ENCODE measurements at places on chromosomes 7 and 10.

DNA sequence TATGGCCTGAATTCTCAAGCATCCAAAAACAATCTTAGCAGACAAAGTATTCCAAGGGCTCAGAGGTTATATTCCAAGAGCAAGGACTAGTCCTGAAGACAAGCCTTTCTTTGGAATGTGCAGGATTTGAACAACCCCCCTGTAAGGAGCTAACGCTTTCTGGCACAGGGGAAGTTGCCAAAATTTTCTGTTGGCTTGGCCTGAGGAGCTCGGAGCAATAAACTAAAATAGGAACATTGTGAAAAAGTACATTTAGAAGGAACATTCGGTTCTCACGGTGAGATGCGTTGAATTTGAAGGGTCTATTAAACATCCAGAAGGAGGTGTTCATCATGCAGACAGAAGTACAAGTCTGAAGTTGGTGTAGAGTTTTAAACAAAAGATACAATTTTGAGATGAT, 1030.5 kb upstream of the CELF2 start:
- DNase-seq, result no peak

GRCh38 chr7:78407031-78407430, 608.5 kb downstream of the PHTF2 start:
- DNase-seq, result no peak

DNA sequence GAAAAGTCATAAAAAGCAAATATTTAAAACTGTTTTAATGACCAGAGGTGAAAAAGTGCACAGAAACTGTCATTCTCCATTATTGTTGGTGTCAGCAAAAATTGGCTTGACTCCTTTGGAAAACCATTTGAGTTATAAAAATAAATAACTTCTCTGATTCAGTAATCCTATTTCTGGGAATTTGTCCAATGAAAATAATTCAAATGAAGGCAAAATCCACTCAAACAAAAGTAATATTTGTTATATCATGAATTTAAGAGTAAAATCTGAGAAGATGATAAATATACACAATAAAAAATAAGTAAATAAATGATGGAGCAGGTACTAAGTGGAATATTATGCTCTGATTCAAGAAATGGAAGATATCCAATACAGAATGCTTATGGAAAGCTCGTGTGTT, 326.6 kb upstream of the KLF6 start:
- DNase-seq, result no peak

DNA sequence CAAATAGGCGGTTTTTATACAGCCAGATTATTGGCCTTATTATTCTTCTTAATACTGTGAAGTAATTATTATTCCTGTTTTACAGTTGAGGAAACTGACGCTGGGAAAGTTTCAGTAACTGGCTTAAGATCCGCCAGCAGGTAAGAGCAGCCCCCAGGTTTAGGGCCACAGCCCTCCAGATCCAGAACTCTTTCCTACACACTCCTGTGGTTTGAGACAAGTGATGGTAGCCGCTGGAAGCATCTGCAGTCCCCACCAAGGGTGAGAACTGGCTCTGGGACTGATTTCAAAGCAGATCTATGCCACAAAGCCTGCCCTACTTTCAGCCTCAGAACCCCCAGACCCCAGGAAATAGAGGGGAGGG, 3.0 kb upstream of the UNC5B start:
- DNase-seq, result no peak

DNA sequence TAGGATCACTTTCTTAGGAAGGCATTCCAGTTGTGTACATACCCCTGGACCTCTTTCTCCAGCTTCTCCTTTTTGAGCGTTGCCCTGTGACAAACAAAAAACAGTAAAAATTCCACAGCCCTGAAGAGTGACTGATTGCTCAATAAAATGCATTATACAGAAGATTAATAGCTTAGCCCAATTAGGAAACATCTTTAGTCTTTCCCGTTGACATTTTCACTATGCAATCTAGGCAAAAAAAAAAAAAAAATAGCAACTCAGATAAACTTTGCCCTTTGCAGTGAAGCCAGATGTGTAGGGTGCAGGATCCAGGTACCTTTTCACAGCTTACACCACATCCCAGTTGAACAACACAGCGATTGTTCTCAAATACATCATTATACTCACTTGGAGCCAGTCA, 17.9 kb downstream of the COL28A1 start:
- no peak for DNase-seq

GRCh38 chr10:117663750-117664149, 121.2 kb downstream of the EMX2 start:
- DNase-seq, result no peak

- DNase-seq, result no peak
Observed at GRCh38 chr10:78424723-78425122, 391.1 kb downstream of the RPS24 start.

DNA sequence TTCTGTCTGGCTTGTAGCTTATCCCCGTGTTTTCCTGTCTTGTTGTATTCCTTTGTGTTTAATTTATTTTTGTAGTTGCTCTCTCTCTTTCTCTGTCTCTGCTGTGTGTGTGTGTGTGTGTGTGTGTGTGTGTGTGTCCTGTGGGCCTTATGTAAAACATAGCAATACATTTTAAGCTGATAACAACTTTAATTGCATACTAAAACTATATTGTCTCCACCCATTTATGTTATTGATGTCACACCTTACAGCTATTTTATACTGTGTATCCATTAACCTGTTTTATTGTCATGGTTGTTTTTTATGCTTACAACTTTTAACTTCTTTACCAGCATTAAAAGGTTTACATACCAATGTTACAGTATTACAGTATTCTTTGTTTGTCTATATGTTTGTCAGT, 293.6 kb downstream of the SUGCT start:
- DNase-seq, result no peak

- no peak for DNase-seq
Observed at GRCh38 chr7:158569858-158570323, 17.7 kb downstream of the PTPRN2 start.

DNA sequence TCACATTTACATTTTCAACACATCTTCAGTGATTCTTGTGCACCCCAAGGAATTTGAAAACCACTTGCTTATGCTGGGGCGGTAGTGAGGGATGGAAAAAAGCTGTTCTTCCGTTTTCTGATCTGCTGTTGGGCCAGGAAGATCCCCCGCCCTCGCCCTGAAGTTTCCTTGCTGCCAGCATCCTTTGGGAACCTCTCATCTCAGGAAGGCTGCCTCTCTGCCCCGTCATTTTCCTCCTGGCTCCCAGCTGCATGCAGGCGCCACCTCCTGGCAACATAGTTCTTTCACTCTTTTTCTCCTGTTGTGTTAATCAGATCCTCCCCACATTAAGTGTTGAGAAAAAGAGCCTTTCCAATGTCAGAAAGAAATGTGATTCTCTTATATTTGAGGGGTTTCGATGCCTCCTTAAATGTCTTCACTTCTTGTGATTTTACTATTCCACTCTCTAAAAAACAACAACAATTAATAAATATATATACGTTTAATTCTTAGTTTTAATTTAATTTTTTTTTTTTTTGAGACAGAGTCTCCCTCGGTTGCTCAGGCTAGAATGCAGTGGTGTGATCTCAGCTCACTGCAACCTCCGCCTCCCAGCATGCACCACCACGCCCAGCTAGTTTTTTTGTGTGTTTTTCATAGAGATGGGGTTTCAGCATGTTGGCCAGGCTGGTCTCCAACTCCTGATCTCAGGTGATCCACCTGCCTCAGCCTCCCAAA, 122.9 kb downstream of the RALA start:
- peak; percentile 44 for DNase-seq

DNA sequence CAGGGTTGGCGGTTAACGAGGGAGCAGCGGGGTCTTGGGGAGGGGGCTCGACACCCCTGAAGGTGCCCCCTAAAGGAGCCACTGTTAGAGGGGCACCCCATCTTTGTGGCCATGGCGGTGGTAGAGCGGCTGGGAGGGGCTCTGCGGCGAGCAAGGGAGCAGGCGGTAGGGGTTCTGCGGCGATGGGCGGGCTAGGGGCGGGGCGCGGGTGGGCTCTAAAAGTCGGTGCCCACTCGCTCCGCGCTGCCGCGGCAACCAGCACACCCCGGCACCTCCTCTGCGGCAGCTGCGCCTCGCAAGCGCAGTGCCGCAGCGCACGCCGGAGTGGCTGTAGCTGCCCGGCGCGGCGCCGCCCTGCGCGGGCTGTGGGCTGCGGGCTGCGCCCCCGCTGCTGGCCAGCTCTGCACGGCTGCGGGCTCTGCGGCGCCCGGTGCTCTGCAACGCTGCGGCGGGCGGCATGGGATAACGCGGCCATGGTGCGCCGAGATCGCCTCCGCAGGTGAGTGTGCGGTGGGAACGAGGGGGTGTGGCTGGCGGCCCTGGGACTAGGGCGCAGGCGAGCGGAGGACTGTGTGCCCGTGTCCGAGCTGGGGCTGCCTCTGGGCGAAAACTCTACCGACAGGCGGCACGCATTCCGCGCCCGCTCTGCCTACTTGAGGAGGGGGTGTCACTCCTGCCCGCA, at the start of gene MEST:
MEST (plus strand) TSS at position 245 of the 682 bp plus-strand sequence; CDS start at position 474, 229 bp downstream.
- DNase-seq, result peak; percentile 63

GRCh38 chr7:2843711-2844152, 376 bp downstream of the GNA12 start:
- DNase-seq, result peak; percentile 57

DNA sequence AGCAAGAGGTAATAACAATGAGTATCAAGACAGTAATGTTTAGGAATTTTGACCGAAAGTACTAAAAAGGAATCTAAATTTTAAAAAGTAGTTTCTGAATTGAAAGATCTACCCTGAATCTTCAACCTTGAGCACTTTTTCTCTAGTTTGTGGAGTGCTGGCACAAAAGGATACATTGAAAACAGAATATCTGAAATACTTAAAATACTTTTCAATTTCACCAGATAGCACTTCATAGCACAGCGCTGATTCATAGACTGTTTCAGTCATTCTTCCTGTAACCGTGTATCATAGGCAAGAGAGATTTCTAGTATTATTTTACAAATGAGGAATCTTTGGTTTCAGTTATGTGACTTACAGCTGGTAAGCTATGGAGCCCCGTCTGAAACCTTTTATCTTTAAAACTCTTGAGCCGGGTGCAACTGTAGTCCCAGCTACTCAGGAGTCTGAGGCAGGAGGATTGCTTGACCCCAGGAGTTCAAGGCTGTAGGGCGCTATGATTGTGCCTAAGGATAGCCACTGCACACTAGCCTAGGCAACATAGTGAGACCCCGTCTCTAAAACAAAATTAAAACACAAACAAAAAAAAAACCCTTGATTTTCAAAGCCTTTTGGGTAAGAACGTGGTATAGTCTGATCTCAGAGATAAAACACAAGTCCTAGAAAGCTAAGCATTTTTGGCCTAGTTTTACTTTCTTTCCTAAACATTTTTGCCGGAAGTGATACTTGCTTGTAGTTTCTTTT, 35.1 kb downstream of the FHIP2A start:
- DNase-seq, result no peak

DNA sequence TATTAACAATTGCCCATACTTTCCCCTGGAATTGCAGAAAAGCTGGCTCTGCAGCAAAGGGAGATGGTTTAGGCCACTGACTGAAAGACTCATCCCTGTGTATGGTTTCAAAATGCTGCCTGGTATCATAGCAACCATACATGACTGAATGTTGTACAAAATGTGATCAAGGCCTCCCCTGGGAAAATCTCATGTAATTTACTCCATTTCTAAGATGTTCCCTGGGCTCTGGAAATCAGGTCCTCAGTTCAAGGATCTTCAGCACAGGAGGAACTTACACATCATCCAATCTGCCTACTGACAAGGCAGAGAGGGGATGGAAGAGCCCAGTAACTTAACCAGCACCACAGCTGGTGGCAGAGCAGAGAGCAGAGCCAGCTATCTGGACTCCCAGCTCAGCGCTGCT, 111.8 kb downstream of the JAZF1 start:
- no peak for DNase-seq

- no peak for DNase-seq
Observed at GRCh38 chr7:42753811-42754363, 158.0 kb downstream of the C7orf25 start.

GRCh38 chr10:28036587-28036986, 37.7 kb upstream of the ODAD2 start:
- DNase-seq, result no peak

GRCh38 chr10:3339121-3339520, 166.5 kb upstream of the PITRM1 start:
- DNase-seq, result no peak

DNA sequence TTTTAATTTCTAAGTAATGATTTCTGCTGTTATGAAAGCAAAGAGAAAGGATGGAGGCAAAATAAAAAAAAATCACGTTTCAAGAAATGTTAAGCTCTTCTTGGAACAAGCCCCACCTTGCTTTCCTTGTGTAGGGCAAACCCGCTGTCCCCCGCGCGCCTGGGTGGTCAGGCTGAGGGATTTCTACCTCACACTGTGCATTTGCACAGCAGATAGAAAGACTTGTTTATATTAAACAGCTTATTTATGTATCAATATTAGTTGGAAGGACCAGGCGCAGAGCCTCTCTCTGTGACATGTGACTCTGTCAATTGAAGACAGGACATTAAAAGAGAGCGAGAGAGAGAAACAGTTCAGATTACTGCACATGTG, 2.4 kb downstream of the ADRB1 start:
- no peak for DNase-seq

DNA sequence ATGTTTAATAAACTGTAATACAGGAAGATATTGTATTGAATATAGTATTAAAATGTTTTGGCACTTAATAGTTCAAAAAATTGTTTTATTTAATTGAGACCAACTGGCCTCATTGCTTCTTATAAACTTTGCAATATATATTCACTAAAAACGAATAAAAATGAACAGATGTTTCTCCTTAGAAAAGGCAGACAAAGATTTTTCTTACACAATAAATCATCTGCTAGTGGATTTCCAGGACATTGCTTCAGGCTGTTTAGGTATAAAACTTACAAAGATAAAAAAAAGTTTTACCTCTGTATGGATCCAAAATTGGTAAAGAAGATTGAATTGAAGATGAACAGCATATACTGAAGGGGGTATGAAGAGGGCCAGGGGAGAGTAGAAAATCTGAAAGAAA, 143.6 kb downstream of the AGMO start:
- DNase-seq, result no peak

GRCh38 chr10:13224210-13224995, 9.8 kb downstream of the UCMA start:
- no peak for DNase-seq

GRCh38 chr10:95125582-95125981, 56.3 kb upstream of the CYP2C8 start:
- DNase-seq, result no peak

- no peak for DNase-seq
Observed at GRCh38 chr7:5200561-5201235, 10.7 kb downstream of the WIPI2 start.

- DNase-seq, result no peak
Observed at GRCh38 chr10:124450783-124451057, 885 bp upstream of the NKX1-2 start.
